ENCODE measurements at places on chromosomes 7 and 10.

DNA sequence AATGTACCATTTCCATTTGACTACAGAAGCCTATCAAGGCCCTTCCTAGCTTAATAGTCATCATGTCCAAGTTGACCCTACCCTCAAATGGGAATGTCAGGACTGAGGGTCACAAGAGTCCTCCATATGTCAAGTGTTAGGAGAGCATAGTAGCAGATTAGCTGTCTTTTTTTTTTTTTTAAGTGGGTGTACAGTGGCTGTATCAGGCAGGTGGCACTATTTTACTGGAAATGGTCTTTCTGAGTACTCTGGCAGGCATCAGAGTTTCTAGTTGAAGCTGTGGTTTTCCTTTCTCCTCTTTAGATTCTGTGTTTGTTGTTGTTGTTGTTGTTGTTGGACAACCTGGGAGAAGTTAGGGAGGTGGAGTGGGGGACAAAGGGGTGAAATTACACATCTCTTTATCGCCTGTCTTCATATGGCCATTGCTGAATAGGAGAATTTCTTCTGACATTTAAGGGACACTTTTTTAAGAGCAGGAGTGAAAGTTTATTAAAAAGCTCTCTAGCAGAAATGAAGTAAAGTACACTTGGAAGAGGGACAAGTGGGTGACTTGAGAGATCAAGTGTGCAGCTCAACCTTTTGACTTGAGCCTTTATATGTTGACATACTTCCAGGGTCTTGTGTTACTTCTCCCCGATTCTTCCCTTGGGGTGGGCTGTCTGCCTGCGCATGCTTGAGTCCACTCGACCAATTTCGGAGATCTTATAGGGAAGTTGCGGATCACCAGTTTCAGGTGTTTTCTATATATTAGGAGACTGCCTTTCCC, 104.1 kb upstream of the FOXP2 start:
- DNase-seq = no peak

DNA sequence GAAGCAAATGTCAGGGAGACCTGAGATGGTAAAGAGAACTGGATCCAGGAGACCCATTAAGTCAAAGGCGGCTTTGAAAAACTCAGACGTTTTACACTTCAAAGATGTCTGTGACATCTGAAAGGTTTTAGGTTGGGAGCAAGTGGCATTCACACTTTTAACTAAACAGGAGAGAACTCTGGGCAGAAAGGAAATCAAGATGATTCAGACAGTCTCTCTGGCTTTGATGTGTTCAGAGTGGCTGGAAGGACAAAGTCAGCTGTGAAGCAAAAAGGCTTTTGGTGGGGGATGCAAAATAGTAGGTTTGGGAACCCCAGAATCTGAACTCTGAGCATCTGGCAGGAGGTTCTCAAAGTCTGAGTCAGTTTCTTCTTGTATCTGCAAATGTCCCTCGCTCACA, 66.6 kb downstream of the PRKCQ start:
- DNase-seq = no peak

GRCh38 chr10:21519941-21520436, 5.5 kb downstream of the SKIDA1 start:
- DNase-seq = no peak

DNA sequence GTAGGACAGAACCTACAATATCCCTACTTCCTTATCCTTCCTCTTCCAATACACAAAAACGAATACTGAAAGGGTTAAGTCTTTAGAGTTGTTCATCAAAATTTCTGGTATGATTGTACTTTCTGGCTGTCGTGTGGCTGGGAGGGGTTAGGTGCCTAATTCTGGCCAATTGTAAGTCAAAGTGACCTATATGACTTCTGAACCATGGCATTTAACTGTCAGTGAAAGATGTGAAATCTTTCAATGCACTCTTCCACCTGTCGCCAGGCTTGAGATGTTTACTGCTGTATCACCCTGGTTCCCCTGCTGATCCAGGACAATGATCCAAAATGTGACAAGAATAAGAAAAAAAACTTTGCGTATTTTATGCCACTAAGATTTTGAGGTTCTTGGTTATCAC, 20.8 kb downstream of the EPC1 start:
- no peak for DNase-seq

DNA sequence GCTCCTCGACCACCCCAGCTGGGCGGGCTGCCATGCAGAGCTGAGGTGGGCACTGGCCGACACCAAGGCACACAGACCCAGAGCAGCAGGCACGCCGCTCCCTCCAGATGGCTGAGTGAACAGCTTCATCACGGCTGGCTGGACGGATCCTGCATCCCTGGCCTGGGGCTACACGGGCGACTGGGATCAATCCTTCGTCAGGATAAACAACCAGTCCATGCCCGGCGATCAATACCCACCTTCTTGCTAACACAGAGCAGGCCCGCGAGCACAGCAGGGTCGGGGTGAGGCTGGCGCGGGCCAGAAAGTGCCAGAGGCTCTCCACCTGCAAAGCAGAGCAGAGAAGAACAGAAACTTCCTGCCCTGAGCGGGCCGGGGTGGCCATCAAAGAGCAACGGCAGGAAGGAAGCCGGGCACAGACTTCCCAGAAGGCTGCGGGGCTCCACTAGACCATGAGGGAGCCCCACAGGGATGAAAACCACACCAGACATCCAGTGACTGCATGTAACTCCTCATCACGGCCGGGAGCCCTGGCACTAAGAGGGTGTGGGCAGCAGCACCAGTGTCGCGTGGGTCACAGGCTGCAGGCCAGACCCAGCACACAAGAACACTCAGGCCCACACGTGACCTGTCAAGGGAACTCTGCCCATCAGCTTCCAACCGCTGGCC, 166.4 kb downstream of the MAD1L1 start:
- peak; percentile 11 for DNase-seq

DNA sequence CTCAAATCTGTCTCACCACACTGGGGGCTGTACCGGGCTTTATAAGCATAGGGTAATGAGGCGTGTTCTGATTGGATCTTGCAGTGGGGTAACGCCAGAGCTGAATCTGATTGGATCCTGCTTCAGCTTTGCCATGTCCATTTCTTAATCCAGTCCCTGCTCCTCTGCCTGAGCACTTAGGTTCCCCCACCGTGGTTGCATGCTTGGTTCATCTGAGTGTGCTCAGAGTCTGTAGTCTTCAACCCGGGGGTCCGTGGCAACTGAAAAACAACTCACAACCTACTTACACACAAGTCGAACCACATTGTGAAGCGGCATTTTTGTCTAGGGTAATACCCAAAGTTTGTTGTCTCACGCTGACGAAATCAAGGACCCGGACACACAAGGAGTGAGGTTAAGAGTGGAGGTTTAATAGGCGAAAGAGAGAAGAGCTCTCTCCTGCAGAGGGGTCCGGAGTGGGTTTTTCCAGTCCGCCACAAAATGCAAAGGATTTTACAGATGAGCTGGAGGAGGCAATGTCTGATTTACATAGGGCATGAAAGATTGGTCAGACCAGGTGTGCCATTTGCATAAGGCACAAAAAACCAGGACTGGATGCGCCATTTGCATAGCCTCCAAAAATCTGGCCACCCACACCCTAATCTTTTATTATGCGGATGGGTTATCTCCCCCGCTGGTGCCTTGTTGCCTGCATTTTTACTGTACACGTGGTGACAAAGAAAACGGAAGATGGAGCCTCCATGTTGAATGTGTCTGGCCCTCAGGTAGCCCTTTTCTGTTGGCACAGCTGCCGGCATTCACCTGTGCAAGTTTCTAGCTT, 641.8 kb upstream of the FOXK1 start:
- DNase-seq = no peak

DNA sequence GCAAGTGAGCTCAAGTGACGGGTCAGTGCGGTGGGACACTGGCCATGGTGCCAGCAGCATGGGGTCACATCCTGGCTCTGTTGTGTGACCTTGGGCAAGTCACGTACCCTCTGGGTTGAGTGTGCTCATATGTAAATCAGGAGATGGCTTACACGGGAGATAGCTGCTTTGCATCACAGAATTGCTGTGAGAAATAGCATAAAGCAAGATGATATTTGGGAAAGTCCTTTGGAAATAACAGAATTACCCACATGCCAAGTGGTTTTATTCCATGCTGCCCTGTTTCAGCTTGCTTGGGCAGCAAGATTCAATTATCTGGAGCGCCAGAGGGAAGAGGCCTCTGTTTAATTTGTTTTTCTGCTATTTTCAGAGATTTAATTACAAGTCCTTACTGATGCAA, 48.9 kb downstream of the LYZL2 start:
- no peak for DNase-seq

DNA sequence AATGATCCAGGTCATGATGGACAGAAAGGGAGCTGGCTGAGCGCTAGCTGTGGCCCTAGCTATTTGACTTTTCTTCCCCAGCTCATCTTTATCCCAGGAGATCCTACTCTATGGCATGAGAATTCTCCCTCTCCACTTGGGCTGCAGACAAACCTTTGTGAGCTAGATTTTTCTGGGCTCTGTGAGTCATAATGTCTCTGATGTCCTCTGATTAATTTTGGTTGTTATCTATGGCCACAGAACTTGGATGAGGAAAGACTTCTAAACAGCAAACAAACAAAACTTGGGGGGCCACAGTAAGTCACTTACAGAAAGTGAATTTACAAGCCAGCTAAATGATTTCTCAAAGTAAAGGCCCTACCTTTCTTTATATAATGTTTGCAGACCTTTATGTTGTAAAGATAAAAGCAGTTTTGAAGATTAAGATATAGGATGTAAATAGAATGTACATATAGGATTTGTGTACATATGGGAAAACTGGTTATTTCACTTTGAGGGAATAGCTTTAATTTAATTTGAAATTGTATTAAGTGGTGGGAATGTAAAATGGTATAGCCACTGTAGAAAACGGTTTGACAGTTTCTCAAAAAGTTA, 10.4 kb downstream of the ABLIM1 start:
- DNase-seq = no peak

DNA sequence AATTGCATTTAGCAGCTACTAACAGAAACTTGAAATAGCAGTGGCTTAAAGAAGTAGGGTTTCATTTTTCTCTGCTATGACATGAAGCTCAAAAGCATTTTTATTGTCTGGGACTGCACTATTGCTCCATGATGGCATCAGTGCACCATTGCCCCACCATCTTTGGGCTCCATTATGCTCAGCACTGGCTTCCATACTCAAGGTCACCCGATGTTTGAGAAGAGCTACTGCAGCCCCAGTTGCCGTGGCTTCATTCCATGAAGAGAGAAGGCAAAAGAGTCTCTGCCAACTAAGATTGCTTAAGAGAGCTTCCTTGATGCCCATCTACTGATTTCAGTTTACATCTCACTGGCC, 192.2 kb upstream of the LRGUK start:
- no peak for DNase-seq

- no peak for DNase-seq
Measured at GRCh38 chr7:6160191-6160623, 112.2 kb downstream of the CYTH3 start.

GRCh38 chr10:29285624-29286051, 3.2 kb upstream of the LYZL1 start:
- no peak for DNase-seq

GRCh38 chr10:6346631-6347030, 143.9 kb downstream of the PFKFB3 start:
- DNase-seq = no peak

DNA sequence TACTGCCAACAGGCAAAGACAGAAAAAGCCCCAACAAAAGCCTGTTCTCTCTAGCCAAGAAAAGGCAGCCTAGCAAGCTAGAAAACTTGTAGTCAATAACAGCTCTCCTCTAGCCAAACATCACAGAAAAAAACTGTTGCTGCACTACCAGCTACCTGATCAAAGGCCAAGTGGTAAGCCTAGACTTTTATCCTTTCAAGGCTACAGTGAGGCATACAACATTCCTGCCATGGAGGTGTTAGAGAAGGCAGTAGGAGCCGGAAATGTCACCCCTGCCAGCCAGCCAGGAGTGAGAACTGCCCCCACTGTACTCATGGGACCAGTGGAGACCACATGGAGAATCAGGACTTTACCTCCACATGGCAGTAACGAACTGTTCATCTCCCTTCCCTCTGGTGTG, 31.2 kb downstream of the CCDC126 start:
- no peak for DNase-seq

DNA sequence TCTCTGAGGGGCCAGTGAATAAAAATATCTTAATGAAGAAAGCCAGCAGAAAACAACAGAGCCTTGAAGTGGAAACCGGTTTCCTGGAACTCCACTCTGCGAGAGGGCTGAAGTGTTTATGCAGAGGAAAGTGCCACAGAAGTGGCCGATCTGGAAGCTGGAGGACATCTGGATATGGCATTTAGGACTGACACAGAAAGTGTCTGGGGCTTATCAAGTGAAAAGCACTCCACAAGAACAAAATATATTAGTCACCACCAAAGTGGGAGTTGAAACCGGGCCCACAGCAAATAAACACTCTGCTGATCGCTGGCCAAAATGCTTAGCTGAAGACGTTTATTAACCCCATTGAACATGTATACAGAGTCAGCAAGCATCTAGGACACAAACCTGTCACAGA, 7.8 kb downstream of the NOD1 start:
- DNase-seq = no peak

DNA sequence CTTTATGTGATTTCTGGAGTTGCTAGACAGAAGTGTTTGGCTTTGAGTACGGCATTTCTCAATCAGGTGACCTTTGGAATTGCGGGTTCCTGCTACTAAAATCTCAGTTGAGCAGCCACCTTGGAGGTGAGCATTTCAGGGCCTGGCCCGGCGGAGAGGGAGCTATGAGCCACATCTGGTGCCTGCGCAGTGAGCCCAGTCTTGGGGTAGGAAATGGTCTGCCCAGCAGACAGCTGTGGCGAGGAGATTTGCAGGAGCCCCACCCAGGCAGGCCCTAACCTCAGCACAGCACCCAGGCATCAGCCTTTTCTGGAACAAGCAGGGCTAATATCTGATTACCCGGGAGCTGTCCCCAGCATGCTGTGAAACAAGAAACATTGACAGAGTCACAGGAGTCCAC, 547.9 kb upstream of the FOXK1 start:
- DNase-seq = no peak

DNA sequence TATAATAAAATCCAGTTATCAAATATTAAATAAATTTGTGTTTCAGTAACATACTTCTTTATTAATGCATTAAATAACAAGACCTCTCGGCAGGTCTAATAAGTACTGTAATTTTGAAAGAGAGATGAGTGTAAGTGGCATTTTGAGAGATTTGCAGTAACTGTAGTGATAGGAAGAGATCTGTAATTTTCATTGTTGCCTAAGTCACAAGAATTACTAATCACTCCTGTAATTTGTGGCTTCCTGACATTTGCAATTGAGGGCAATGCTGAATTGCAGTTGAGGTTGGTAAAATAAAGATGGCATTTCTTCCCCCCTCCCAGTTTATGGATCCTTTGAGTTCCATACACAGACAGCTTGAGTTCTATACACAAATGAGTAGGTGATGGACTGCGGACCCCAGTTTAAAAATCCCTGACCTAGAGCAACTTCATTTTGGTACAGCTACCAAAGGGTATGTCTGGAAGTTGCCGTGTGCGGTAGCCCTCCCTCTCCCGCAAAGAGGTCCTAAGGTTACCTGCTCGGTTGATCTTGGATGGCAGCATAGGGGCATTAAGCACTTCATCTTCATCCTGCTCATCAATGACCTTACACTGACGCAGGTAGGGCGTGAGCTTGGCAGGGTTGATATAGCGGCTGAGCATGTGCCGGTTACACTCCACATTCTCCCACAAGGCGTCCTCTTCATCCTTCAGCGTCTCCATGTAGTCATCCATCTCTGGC, 96.4 kb downstream of the CARD11 start:
- no peak for DNase-seq

GRCh38 chr10:30432622-30433305, 1.2 kb upstream of the MAP3K8 start:
- DNase-seq = no peak

GRCh38 chr7:134836447-134836846, 57.0 kb downstream of the CALD1 start:
- DNase-seq = no peak

GRCh38 chr7:44408596-44408995, 81.9 kb downstream of the NUDCD3 start:
- DNase-seq = no peak

Measured in stimulated activated CD4-positive, alpha-beta T cell treated with anti-CD3 and anti-CD28 coated beads, Interleukin-15, amount 100 ng/mL, for 1 hour (primary cell).